ACHN (cell line): ENCODE measurements at places on chromosomes 3 and 15.
A peak's percentile ranks its signal among the peaks of the same experiment; 100 is the strongest.

- DNase-seq: no peak
Observed at GRCh38 chr15:29012097-29012496, 126.3 kb downstream of the APBA2 start.

DNA sequence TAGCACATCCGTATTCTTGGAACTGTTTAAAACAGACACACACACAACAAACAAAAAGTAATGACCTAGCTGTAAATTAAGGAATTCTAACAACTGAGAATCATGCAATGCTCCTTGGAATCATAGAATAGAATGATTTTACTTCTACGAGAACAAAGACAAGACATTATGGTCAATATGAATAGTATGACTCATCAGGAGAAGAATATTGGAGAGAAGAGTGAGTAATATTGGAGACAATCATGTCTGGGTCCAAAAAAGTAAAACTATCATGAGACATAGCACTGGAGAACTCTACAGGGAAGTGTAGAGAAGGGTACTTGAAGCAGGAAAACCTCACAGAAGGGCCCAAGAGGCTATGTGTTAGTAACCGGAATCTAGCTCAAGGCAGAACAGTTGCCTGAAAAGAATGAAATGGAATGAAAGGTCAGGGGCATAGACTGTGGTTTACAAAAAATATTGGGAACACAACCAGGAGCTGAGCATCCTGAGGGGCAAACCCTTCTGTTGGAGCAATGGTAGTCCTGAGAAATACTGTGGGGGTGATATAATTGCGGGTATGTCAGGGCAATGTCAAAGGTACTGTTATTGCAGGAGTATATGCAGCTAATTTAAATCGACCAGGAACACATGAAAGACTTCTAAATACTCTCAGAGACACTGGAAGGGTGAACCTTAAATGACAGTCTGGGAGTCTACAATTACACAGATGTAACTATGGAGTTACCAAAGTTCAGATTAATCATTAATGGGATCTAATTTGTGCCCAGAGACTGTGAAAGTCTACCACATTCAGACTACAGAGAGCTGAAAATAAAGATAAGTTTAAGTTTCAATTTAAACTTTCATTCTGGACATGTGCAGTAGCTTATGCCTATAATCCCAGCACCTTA is 201.2 kb downstream of the BCHE start:
- DNase-seq: peak; percentile 18

GRCh38 chr3:156820692-156821080 is 5.5 kb upstream of the LEKR1 start:
- DNase-seq: no peak

GRCh38 chr15:90863987-90864386 is 4.4 kb upstream of the FURIN start:
- no peak for DNase-seq

DNA sequence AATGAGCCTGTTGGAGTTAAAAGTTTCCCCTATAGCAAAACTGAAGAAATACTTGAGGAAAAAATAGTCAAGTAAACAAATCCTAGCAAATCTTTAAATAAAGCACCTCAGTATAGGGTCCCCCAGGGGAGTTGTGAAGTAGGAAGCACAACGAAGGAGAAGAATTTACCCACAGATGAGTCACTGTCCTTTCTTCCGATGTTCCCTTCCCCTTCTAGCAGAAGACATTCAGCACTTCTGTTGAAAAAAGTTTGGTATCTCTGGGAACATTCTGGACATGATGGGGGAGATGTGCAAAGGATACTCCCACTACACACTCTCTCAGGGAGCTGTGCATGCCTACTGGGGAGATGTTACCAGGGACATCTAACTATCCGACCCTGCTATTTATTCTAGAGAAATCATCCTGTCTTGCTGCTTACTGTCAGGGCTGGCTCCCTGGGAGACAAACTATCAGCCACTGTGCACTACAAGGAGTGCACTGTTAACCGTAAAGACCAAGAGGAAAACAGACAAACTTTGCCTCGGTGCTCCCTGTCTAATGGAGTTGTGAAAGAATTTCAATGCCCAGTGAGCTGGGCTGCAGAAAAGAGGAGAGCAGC is 93.8 kb downstream of the RFTN1 start:
- peak; percentile 4 for DNase-seq

- no peak for DNase-seq
Observed at GRCh38 chr3:157581371-157581770, 78.2 kb upstream of the VEPH1 start.

GRCh38 chr15:75198560-75199356 is 2.9 kb upstream of the C15orf39 start:
- DNase-seq: peak; percentile 62

DNA sequence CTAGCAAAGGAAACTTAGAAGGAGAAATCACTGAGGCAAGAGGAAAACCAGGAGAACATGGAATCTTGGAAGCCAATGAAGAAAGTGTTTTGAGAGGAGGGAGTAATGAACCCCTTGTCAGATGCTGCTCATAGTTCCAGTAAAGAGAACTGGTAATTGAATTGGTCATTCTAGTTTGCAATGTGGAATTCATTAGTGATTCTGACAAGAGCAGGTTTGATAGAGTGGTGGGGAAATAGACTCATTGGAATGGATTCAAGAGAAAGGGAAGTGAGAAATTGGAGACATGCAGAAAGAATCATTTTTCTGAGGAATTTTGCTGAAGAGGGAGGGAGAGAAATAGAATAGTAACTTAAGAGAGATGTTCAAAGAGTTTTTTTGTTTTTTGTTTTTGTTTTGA is 21.0 kb downstream of the GLCE start:
- no peak for DNase-seq

DNA sequence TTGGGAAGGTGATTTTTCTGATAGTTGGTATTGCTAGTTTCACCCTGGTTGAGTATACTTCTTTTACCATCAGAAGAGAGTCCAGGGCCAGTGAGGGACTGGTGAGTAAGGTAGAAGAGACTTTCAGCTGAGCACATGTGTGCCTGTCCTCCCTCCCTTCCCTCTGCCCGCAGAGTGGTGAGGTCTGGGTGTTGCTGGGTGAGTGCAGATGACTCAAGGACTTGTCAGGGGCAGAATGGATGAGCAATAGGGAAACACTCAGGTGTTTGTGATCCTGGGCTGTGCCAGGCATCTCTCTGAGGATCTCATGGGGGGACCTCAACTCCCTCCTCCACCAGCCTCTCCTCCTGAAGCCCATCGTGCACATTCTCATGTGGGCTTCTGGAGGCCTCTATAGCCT is 76.0 kb upstream of the GSK3B start:
- DNase-seq: peak; percentile 68

GRCh38 chr3:143145906-143146305 is 26.3 kb downstream of the CHST2 start:
- DNase-seq: no peak

DNA sequence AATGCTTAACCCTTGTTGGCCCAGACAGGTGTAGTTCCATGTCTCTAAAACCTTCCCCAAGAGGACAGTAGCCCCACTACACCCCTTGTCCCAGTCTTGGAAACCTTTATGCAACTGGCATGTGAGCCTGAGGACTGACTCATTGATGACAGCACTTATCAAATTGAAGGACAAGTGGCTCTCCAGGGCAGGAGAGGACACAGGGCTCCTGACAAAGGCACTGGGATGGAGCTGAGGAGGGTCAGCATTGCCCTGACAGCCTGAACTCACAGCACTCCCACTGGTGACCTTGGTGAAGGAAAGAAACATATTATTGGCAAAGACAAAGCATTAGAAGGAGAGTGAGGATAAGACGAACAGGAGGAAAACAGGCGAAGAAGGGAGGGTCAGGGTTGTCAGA is 139.9 kb downstream of the EPHB1 start:
- no peak for DNase-seq

DNA sequence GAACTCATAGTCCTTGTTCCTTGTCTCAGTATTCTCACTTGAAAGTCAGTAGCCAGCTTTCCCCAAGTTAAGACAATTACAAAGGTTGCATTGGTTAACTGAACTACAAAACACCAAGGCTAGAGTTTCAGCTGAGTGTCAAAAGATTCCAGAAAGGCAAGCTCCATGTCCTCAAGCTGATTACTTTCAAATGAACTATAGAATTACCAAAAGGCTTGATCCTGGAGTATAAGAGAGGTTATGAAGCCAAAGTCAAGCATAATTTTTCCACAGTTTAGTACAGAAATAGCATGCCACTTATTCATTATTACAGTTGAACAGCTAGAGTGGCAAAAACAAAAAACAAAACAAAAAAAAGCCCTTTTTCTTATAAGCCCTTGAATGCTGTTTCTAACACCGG is 51.9 kb downstream of the ZBTB20 start:
- no peak for DNase-seq

DNA sequence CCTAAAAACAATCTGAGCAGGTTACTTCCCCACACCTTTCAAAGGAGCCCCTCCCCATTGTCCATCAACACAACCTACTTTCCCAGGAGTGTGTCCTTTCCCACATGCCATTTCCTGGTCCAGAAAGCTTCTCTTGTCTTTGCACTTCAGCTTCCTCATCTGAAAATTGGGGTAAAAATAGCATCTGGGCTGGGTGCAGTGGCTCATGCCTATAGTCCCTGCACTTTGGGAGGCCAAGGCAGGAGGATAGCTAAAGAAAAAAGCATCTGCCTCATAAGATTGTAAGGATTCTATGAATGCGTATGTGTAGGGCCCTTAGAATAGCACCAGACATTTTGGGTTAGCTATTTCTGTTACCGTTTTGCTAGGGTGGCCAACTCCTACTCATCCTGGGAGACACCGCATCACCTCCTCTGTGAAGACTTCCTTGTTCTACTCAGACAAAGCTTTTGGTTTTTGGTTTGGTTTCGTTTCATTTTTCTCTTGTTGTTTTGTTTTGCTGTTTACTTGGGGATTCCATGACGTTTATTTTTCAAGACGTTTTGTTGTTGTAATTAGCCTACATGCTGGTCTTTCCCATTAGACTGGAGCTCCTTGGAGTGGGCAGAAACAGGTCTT is 224.4 kb upstream of the TLE3 start:
- no peak for DNase-seq

GRCh38 chr3:112366522-112366921 is 33.6 kb downstream of the CD200 start:
- DNase-seq: no peak

DNA sequence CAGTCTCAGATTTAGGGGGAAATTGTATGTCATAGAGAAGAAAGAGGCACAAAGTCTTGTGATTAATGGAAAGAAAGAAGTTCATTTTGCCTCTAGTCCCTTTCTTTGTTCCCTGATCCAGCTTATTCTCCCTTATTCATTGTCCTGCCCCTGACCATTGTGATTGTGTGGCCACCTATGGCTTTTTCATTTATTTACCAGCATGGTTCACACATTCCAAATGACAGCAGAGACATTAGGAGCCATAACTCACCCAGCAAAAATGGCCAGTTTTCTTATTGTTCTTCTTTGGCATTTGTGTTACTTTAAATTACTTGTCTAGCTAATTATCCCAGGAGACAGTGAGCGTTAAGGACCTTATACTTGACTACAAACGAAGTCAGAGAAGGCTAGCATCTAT is 36.3 kb upstream of the SGO1 start:
- DNase-seq: no peak

DNA sequence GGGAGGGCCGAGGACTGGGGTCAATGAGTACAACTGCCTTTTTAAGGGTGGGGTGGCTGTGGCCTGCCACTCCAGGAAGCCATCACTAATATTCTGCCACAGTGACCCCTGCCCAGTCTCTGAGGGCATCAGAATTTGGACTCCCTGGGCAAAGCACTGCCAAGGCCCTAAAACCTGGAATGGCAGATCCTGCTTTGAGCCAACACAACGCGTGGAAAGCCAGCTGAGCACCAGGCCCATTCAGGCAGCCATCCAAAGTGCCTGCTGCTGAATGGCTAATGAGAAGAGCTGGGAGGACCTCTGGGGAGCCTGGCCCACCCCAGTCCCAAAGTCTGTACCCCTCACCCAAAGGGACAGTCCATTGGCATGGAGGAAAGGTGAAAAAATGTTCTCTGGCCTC is 5.0 kb downstream of the TWF2 start:
- DNase-seq: no peak

DNA sequence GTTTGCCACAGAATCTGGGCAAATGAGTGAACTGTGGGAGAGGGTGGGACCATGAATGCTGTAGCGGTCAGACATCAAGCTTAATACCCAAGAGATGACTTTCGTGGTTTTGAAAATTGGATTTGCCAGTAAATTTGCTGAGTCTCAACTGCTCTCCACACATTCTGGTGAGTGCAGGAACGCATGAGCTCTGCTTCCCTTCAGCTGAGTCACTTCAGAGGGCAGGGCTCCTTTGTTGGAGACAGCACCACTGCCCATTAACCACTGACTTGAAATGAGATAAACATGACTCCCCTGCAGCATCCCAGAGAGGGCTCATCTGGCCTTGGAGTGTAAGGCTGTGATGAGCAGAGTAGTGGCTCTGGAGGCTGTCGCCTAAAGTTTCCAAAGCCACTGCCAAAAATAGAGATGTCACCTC is 22.6 kb downstream of the RARRES1 start:
- DNase-seq: peak; percentile 89

DNA sequence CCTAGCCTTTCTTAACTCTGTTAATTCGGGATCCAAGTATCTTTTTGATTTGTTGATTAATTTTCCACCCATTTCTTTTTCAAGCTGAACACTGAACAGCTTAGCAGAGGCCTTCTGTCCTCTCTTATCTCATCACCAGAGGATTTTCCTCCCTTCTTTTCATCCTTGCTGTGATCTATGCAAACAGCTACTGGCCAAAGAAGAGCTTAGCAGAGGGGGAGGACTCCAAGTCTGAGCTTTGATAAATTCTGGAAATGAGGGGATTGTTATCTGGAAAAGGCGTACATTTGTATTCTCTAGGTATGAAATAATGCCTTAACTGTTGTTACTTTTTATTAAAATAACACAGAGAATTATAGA is 13.4 kb downstream of the DZIP3 start:
- no peak for DNase-seq

- DNase-seq: no peak
Observed at GRCh38 chr3:47464588-47464987, 11.2 kb downstream of the SCAP start.

DNA sequence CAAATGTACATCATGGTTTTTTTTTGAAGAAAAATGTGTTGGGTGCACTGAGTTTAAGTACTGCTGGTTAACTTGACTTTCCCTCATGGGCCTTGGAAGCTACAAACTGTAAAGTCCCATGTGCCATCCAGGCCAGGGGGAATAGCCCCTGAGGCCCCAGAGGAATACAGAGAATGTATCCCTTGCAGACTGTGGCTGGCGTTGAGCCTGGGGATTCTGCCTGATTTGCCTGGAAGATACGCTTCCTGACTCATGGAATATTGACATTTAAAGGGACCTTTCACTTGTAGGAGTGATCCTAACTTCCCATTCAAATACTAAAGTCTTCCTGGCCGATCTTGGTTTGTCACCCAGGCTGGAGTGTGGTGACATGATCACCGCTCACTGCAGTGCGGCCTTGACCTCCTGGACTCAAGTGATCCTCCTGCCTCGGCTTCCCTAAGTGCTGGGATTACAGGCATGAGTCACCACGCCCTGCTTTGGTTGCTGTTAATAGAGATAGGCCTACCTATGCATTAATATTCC is 42.0 kb downstream of the ADAMTSL3 start:
- DNase-seq: peak; percentile 9
